BJ (cell line): ENCODE measurements at places on chromosomes 7 and 10. TPM values are rescaled to one million over a fixed set of nuclear protein-coding genes. Genes with fewer than 3 reads are reported as not detected.

Gene ELN
- polyA plus RNA-seq = 419 and 619 TPM in 2 replicates

Gene ACTR3C
- polyA plus RNA-seq = 0.60 and 0.91 TPM in 2 replicates

Gene EBLN1
- polyA plus RNA-seq = not detected in 2 replicates

Gene MMP21
- not detected in 2 replicates for polyA plus RNA-seq

- DNase-seq = no peak
Measured at GRCh38 chr7:133434246-133434865, 181.5 kb downstream of the EXOC4 start.

- no peak for DNase-seq
Measured at GRCh38 chr7:101100858-101101847, 15.9 kb downstream of the TRIM56 start.

DNA sequence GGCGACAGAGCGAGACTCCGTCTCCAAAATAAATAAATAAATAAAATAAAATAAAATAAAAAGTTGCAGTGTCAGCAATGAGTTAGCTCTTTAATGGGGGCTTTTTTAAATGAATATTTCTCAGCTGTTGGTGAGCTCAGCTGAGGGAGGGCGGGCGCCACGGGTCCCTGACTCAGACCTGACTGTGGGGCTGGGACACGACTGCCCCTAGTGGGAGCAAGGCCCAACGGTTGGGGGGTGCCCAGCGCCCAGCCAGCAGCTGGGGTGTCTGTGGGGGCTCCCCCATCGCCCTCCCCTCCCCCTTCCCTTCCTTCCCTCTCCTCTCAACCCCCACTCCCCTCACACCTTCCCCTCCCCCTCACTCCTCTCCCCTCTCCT, 46.6 kb downstream of the PWWP2B start:
- DNase-seq = no peak

DNA sequence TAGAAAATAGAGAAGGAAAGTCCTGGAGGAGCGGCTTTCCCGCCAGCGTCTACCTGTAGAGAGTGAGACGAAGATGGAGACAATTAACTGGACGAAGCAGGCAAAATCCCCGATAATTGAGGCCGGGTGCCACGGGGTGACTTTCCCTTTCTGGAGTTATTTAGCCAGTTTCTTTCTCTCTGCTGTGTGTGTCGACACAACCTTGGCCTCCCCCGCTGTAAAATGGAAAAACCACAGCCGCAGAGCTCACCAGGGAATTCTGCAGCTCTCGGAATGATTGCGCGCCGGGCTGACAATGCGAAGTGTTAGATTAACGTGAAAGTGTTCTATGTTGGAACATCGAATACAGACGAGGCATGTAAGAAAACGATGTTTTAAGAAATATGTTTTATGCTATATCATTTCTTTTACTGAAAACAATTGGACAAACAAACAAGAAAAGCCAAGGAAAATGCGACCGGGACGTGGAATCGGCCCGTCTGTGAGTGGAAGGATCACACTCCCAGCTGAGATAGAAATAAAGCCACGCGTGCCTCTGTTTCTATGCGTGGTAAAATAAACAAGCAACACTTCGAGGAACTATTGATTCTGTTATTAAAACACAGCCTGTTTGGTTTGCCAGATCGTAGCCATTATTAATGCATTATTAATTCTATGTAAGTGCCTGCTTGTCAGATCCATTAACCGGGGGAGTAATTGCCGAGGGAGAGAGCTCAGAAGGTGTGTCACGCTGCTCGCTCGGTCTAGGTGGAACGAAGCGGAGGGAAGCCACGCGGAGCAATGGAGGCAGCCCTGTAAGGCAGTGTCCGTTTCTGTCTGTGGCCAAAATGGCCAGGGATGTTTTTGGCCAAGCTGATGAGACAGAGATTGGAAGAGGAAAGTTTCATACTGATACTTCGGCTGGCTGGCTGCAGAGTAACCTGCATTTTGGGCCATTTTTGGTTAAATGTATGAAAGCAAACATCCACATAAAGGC, 129.4 kb downstream of the DNAJB6 start:
- no peak for DNase-seq

DNA sequence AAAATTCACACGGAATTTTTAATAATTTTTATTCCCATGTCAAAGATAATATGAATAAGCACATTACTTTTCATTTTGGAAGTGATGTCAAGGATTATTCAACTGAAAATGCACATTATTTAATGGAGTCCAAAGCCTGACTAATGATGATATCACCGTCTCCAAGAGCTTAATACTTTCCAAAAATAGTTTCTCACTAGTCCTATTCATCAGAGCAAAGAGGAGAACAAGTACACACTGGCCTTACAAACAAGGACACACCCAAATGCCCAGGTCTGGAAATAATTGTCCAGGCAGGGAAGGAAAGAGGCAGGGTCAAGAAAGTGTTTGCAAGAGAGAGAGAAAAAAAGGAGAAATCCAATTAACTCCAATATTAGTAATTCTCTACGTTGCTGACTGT, 216.8 kb upstream of the CCDC6 start:
- DNase-seq = peak; percentile 76

- DNase-seq = no peak
Measured at GRCh38 chr7:22672846-22673680, 53.9 kb upstream of the IL6 start.

DNA sequence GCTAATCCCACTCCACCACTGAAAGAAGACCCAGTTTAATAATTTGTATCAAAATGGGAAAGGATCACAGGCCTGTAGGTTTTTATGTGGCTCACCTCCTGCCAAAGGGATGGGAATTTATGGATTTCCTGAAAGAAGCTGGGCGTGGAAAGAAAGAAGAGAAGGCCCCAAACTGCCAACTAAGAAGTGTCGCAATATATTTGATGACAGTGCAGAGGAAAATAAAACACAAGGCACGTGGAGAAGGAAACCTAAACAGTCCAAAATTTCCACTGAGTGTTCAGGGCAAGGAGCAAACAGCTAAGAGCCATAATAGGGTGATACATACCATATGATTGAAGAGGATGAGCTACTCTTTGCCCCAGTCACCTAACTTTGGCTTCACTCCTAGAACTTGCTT, 667.2 kb downstream of the GATA3 start:
- DNase-seq = no peak

DNA sequence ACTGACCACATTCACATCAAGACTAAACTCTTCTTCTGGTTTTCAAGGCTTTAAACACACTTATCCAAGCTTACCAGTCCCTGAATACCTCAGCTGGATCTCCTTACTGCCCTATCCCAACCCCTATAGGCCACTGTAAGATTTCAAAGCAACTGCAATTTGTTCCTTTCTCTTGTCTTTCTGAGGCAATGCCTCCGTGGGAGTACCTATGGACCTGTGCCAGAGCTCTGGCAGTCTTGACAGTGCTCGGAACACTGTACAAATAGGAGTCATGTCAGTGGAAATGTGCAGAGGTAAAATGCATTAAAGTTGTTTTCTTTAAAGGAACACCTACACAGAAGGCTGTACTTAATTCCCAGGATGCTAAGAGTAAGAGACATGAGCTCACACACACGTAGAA, 124.7 kb downstream of the CNOT4 start:
- DNase-seq = no peak

- DNase-seq = no peak
Measured at GRCh38 chr10:112343056-112343806, 30.7 kb upstream of the ACSL5 start.

GRCh38 chr7:99380823-99381663, 6.5 kb downstream of the ARPC1B start:
- no peak for DNase-seq

GRCh38 chr10:93458821-93459257, 23.3 kb downstream of the MYOF start:
- DNase-seq = peak; percentile 100

DNA sequence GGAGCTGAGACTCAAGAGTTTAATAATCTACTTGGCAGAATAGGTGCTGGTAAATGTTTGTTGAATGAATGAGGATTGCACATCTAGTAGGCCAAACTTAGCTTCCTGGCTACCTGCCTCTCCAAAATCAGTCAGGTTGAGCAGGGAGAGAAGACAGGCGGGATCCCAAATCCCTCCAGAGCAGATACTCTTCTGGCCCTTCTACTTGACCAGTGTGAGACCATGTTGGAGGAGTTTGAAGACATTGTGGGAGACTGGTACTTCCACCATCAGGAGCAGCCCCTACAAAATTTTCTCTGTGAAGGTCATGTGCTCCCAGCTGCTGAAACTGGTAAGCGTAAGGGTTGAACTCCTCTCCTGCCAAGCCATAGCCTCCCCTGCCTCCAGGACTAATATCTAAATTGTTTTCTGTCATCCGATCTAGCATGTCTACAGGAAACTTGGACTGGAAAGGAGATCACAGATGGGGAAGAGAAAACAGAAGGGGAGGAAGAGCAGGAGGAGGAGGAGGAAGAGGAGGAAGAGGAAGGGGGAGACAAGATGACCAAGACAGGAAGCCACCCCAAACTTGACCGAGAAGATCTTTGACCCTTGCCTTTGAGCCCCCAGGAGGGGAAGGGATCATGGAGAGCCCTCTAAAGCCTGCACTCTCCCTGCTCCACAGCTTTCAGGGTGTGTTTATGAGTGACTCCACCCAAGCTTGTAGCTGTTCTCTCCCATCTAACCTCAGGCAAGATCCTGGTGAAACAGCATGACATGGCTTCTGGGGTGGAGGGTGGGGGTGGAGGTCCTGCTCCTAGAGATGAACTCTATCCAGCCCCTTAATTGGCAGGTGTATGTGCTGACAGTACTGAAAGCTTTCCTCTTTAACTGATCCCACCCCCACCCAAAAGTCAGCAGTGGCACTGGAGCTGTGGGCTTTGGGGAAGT, 2.2 kb upstream of the MBLAC1 start:
- DNase-seq = no peak

GRCh38 chr10:69348816-69349541, 67.7 kb downstream of the TACR2 start:
- DNase-seq = peak; percentile 77

DNA sequence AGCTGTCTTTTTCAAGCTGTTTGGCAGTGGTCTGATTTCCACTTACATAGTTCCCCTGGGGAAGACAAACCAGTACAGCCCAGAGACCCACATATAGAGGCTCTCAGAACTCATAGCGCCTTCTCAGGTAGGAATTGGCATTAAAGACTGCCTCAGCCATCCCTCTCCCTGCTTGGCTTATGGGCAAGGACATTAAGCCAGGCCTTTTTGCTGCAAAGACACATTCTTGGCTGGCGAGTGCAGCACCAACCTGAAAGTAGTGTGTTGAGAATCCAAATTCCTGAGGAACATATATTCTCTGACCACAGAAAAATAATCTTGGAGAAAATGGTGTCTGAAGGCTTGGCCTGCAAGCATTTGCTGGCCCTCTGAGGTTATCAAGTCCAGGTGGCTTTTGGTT, 39.2 kb upstream of the HPS1 start:
- DNase-seq = no peak

DNA sequence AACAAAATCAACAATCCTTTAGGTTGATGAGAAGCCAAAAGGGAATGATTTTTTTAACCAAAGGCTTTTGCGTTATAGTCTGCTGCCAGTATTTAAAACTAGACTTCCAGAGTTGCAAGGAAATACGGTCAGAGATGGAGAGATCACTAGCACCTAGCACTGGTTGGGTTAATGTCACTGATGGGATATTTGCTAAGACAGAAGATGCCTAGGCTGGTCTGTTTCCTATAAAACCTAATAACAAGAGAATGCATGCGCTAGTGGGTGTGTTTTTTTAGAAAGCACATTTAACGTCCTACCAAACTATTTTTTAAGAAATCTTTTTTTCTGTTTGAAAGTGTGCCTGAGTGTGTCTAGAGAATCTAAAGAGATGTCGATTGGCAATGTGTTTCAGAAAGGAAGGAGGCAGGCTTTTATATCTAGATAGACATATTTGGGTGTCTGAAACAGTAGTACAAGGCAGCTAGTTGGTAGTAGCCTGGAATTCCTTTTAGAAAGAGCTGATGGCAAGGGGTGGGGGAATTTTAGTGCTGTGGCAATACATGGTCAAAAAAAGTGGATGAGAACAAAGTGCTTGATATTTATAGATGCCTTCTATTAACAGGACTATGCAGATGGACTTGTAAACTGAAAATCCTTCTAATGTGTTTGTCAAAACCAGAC, 863 bp downstream of the CALD1 start:
- DNase-seq = no peak
